ENCODE measurements at places on chromosomes 5 and 9.

GRCh38 chr9:114316605-114317230 lies 6.2 kb upstream of the ORM1 start:
- DNase-seq: no peak

DNA sequence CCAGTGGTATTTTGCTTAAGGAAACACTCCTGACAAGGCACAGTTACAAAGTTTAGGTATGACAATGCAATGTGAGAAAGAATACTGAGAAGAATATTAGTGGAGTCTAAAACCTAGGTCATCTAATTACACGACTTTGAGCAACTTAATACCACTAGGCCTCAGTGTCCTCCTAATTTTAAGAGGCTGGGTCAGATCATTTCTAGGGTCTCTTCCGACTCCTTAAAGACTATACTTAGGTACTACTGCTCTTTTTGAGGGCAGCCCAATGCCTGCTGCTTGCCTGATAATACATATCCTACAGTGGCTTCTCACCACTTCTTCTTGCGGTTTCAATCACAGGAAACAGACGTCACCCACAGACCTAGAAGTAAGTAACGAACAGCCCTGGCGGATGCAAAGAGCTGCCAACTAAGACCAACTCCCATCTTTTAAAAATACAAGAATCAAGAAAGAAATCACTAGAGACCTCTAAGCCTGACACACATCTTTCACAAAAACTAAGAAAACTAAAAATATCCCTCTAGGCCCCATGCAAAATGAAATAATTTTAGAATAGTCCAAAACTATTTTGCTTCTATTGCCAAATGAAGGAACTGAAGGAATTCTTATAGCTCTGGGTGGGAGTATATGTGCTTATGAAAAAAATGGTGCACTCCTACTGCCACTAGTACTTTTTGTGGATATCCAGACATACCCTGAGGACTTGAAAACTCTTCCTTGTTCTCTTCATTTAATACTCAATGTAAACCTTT lies 13.1 kb downstream of the DIAPH1 start:
- no peak for DNase-seq

GRCh38 chr5:109690242-109690974 lies 681 bp downstream of the MAN2A1 start:
- DNase-seq: no peak

DNA sequence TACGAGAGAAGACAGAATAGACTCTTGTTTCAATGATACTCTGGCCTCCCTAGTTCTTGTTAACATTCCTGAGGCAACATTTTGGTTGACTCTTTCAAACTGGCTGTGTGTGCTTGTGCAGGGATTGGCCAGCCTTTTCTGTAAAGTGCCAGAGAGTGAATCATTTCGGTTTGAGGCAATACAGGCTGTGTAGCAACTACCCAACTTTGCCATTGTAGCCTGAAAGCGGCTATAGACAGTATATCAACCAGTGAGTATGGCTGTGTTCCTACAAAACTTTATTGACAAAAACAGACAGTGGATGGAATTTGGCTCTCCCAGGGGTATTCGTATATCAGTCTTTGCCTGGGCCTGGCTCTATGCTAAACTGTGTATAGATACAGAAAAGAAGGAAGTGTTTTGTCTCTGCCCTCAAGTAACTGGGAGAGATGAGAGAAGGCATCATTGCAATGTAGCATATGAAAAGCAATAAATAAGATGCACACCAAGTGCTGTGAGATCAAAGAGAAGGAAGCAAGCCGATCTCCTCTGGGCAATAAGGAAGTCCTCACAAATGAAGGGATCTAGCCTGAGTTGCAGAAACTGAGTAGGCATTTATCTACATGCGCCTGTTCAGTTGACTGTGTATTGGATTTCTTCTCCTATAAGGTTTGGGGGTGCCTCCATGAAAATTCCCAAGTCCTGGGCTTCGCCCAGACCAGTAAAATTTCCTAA lies 568.0 kb upstream of the KLF4 start:
- DNase-seq: peak; percentile 46

DNA sequence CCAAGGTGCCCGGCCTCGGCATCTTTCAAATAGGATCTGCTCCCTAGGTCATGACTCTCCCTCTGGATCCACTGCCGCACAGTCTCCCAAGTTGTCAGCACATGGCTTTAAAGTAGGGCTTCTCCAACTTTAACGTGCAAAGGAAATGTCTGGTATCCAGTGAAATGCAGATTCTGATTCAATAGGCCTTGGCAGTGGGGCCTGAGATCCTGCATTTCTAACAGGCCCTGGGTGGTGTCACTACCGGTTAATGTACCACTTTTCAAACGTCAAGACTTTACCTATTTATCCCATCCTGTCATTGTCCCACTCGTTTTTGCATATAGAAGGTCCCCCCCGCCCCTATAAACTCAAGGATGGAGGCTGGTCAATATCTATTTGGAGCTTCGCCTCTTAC lies 137.6 kb upstream of the ZNF618 start:
- DNase-seq: no peak

GRCh38 chr5:124740071-124740470 lies 6.4 kb downstream of the ZNF608 start:
- no peak for DNase-seq

DNA sequence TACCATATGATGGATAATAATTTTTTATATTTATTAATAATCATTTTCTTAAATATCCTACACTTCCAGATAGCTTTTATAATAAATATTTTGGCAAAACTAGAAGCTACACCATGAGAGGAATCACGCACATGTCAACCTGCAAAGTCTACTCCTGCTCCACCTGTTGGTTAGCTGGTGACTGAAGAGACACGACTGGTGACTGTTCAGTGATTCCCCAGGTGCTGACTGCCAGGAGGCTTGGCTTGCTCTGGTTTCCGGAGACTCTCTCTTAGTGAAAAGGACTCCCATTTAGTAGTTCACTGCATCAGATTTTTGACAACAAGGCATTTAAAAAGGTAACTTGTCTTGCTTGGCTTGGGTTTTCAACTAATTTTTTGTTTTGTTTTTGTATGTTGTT lies 20.9 kb downstream of the GZMA start:
- no peak for DNase-seq

DNA sequence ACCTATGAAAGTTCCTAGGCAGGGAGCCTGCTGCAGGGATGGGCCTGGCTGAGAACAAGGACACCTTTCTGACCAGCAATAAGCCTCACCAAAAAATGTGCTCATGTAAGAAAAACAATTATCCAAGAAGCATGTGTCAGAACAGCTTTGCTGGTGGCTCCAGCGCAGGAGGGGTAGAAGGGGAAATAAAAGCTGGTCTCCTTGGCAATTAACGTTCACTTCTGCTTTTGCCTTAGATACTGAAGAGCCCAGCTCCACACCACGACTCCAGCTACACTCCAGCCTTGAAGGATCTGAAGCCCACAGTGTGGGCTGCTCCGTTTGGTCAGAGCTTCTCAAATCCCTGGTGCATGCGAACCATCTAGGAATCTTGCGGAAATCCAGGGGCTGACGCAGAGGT lies 107.6 kb upstream of the PHYKPL start:
- DNase-seq: no peak

GRCh38 chr5:179354305-179354882 lies 9.1 kb upstream of the ADAMTS2 start:
- DNase-seq: no peak

- DNase-seq: no peak
These were observed 9.9 kb downstream of the SLC25A25 start for GRCh38 chr9:128077847-128078503.

GRCh38 chr5:32735512-32735911 lies 24.4 kb downstream of the NPR3 start:
- DNase-seq: no peak

DNA sequence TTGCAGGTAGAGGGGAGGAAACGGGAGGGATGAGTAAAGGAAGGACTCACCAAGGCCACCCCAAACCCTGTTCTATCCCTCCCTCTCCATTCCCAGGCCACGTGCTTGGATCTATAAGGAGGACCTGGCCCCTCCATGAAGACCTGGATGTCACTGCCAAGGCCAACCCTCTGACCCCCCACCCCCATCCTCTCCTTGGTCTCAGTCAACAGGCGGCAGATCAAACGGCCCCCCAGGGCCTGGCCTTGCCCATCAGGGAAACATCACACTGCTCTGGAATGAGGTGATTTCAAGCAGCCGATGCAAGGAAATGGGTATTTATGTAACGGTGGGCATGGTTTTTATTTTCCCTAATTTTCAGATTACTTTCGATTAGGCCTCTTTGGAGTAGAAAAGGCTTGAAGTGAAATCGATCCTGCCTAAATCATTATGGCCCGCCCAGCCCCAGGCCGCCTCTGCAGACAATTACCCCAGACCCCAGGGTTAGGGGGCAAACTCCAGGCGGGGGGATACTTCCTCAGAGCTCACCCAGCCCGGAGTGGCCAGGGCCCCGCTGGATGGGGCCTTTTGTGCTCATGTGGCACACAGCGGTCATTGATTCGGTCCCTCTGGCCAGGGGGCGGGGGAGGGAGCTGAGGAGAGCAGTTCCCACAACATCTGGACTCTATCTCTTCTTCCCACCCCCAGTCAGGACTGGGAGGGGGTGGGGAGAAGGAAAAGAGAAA lies 125.3 kb downstream of the PHF2 start:
- DNase-seq: no peak

DNA sequence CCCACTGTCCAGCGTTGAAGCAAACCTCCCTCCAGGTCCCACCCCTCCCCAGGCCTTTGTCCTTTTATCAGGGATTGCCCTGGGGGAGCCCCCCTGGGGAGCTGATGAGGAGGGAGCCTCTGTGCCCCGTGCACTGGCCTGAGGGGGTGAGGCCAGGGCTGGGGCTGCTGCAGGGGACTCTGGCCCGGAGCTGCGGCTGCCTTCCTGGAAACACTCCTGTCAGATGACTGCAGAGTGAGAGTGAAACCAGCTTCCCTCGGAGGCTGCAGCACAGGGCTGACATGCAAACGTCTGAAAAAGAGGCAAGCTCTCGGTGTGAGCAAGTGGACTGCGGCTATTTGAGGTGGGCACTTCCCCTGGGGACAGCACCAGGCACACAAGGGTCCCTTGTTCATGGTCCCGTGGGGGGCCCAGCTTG lies 4.6 kb upstream of the TRAF2 start:
- DNase-seq: no peak

DNA sequence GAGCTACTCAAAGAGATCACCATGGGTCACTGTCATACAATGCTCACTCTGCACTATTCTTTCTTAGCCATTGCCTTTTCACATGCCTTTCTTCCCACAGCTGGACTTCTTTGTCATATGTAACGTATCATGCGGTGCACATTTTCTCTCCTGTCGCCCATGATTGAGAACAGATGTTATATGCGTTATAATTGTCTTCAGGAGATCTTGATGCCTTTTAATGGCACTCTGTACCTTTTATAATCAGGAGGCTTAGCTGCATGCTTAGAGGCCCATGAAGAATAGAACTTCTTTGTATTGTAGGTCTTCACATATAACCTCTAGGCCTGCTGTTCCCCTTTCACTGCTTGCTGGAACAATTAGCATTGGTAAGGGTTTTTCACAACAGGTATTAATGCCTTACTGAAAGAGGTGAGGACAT lies 436.1 kb downstream of the CDH10 start:
- no peak for DNase-seq

DNA sequence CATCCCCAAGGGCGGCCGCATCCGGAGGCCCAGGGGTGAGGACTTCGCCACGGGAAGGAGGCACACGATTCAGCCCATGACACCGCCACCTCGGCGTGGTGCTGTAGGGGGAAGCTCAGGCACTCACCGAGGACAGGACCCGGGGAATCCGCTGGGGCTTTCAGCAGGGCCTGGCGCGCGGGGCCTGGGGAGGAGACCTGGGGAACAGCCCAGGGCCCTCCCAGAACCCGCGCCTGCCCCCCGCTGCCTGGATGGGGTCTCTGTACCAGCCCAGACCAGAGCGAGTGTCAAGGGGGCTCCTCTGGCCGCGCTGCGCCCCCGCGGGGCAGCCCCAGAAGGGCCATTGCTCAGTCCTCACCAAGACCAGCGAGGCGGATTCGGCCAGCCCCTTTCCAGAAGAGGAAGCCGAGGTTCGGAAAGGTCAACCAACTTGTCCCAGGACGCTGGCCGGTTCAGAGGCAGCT lies 12.8 kb downstream of the COL23A1 start:
- DNase-seq: no peak

- DNase-seq: no peak
These were observed 119.7 kb upstream of the ELL2 start for GRCh38 chr5:96081276-96081858.

GRCh38 chr9:133991214-133991921 lies 756 bp downstream of the VAV2 start:
- DNase-seq: no peak

- DNase-seq: no peak
These were observed 19.5 kb upstream of the ASPN start for GRCh38 chr9:92501671-92502393.

DNA sequence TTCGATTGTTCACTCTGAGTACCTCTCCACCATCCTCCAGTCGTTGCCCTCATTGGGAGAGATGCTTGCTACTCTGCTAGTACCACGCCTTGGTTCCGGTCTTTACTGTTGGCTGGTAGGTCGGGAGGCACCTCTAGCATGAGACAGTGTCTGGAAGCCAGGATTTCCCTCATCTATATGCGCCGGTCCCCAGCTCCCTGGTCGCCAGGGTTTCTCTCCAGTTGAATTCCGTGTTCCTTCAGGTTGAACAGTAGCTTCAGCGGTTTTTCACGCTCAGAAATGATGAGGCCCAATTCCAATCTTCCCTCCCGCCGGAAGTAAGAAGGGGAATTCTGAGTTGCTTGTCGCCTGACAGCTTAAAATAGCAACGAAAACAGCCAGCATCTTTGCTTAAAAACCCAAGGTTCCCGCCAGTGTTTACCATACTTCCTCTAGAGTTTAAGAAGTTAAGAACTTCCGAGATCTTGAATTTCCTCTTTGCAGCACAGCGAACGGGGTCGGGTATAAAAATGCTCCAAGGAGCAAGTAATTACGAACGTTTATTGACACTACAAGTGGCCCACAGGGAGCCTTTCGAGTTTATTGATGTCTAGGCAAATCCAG lies 1.3 kb upstream of the ST8SIA4 start:
- no peak for DNase-seq

GRCh38 chr5:962801-963200 lies 45.8 kb upstream of the NKD2 start:
- no peak for DNase-seq

DNA sequence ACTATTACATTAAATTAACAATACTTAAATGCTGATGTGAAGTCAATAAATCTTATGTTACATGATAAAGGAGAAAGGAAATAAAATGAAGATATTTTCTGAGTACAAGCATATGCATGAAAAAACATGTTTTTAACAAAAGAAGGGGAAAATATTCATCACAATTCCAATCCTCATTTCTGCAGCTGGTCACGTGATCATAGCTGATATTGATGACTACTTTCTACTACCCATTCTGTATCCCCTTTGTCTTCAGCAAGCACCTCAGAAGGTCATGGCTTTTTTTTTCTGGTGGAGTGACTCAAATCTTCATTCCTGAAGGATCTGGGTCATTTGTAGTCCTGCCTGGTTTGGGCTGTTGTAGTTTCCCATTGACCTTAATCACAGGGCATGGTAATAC lies 90.9 kb downstream of the CDO1 start:
- no peak for DNase-seq

Measured in epithelial cell of proximal tubule (primary cell).